NCI-H1048 (cell line): ENCODE measurements at places on chromosomes 16 and 17.

GRCh38 chr17:75428543-75429469 lies 23.3 kb upstream of the GRB2 start:
- DNase-seq, result no peak

GRCh38 chr17:49146620-49147306 lies 14.2 kb downstream of the B4GALNT2 start:
- no peak for DNase-seq

GRCh38 chr16:66043326-66043725 lies 323.2 kb upstream of the CDH5 start:
- no peak for DNase-seq

- no peak for DNase-seq
Measured at GRCh38 chr17:17503566-17504130, 7.5 kb upstream of the RASD1 start.

DNA sequence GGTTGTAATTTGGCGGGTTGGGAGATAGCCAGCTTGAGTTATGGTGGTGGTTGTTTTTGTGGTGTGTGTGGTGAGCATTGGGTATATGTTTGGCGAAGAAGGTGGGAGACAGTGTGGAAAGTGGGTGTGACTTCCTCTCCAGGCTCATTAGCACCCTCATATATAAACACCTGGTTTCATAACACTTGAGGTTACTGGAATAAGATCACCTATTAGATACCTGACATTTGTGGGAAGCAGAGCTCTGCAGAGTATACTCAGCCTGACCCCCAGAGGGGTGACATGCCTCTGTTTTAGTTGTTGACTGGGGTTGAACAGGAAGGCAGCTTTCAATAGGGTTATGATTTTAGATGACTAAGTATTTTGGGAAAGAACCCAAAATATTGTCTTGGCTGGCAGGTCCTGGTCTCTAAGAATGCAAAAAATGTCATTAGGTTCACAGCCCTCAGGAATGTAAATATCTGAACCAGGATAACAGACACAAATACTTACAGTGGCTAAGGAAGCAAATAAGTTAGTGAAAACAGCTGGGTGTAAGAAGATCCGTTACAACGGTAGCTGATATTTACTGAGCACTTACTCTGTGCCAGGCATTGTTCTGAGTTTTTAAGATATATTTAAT lies 18.3 kb upstream of the EFCAB13 start:
- no peak for DNase-seq

DNA sequence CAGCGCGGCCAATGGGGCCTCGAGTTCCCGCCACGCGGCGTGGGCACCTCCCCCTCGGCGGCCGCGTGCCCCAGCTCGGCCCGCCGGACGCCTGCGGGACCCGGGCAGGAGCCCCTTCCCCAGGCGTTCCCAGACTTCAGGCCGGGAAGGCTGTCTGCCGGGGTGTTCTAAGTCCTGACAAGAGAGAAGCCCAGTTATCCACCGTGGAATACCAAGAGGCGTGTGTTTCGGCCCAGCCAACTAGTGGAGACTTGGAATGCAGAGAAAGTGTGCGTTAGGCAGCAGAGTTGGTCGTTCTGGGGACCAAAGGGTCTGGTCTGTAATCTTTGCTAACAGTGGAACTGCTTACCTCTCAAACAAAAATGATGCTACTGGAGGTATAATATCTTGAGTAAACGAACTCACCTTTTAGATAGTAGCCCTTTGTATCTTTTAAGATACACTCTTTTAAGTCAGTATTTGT lies 251 bp upstream of the HSF5 start:
- DNase-seq, result no peak

DNA sequence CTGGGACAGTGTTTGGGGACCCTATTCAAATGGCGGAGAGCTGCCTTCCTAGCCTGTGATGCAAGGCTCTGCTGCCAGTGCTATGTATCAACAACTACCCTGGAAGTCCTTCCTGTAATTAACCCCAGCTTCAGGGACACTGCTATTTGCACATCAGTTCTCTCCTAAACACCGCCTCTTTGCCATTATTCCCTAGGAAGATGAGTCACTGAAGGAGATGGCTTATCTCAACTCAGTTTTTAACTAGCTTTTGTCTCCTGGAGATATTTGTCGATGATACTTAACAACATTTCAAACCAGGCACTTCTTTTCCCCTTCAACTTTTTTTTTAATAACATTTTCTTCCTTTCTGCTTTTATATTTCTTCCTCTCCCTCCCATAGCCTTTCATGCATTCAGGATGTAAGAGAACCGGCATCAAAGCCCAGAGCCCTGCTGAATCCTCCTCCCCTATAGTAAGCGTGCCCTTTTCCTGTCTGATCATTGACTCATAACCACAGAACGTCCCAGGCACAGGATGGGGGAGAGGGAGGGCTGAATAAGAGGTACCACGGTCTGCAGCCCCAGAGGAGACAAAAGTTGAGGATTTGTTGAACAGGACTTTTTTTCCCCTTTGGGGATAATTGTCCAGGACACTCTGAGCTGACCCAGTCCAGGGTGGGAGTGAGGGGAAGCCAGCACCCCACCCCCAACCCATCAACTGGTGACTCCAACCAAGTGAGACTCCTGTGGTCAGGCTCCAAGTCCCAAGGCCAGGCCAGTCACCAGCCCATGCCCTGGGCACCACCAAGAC lies 387.8 kb upstream of the SALL1 start:
- no peak for DNase-seq

DNA sequence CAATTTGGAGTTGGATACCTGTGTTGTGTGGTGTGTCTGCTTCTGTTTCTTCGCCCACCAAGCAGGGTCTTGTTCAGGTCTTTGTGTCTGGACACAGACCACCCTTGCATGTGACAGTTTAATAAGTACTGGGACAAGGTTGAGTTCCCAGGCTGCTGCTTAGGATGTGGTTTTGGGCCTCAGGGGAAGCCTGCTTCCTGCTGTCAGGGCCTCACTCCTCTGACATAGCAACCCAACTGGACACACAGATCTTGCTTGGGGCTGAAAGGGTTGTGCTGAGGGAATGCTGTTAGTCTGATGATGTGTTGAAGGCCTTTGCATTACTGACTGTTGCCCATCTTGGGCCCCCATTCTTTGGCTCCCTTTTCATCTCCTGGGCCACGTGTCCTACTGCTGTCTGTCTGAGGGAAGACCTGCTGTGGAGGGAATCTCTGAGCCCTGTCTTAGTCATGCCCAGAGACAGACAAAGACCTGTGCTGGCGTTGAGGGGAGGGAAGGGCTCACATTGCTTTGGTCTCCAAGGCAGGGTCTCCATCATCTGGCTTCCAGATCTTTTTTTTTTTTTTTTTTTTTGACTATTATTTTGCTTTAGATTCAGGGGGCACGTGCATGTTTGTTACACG lies 4.7 kb upstream of the TGFB1I1 start:
- DNase-seq, result no peak

- DNase-seq, result no peak
Measured at GRCh38 chr16:30637944-30638343, 12.8 kb upstream of the PRR14 start.

GRCh38 chr16:2009164-2009711 lies 383 bp downstream of the ZNF598 start:
- DNase-seq, result no peak

- DNase-seq, result no peak
Measured at GRCh38 chr17:45946841-45947256, 52.2 kb upstream of the STH start.

- DNase-seq, result no peak
Measured at GRCh38 chr17:59688008-59688407, 19.2 kb downstream of the PTRH2 start.

GRCh38 chr16:46962629-46963028 lies 10.8 kb downstream of the DNAJA2 start:
- DNase-seq, result no peak

DNA sequence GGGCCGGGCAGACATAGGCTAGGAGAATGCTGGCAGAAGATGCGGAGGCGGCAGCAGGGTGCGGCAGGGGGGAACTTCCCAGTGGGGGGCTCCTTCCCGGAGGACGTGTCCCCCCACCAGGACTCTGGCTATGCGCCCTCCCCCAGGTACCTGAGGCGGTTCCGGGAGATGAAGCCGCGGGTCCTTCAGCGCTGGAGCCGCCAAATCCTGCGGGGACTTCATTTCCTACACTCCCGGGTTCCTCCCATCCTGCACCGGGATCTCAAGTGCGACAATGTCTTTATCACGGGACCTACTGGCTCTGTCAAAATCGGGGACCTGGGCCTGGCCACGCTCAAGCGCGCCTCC lies 3.4 kb downstream of the WNK4 start:
- DNase-seq, result no peak

GRCh38 chr17:59372138-59372751 lies 40.8 kb downstream of the YPEL2 start:
- DNase-seq, result no peak

GRCh38 chr17:64410750-64411490 lies 20.3 kb upstream of the PECAM1 start:
- no peak for DNase-seq

DNA sequence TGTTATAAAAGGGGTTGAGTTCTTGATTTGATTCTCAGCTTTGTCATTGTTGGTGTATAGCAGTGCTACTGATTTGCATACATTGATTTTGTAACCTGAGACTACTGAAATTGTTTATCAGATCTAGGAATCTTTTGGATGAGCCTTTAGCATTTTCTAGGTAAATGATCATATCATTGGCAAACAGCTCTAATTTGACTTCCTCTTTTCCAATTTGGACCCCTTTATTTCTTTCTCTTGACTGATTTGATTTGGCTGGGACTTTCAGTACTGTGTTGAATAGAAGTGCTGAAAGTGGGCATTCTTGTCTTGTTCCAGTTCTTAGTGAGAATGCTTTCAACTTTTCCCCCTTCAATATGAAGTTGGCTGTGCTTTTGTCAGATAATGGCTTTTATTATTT lies 45.4 kb downstream of the ITGAM start:
- DNase-seq, result no peak

- no peak for DNase-seq
Measured at GRCh38 chr16:53945996-53946395, 242.0 kb downstream of the FTO start.

DNA sequence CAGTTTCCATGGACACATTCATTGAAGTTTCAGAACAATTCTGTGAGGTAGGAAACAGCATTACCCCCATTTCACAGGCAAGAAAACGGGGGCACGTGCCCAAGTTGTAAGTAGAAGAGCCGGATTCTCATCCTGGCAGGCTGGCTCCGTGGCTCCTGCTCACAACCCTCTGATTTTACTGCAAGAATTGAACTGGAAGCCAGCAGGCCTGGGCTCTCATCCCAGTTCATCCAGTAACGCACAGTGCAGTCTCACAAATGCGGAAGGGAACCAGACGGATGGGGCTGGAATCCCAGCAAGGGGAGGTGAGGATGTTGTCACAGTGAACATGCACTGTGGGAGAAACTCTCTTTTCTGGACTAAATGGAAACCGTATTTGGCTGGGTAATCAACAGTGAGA lies 40.7 kb upstream of the DOC2B start:
- no peak for DNase-seq

GRCh38 chr17:76481071-76481655 lies 13.8 kb downstream of the AANAT start:
- no peak for DNase-seq

DNA sequence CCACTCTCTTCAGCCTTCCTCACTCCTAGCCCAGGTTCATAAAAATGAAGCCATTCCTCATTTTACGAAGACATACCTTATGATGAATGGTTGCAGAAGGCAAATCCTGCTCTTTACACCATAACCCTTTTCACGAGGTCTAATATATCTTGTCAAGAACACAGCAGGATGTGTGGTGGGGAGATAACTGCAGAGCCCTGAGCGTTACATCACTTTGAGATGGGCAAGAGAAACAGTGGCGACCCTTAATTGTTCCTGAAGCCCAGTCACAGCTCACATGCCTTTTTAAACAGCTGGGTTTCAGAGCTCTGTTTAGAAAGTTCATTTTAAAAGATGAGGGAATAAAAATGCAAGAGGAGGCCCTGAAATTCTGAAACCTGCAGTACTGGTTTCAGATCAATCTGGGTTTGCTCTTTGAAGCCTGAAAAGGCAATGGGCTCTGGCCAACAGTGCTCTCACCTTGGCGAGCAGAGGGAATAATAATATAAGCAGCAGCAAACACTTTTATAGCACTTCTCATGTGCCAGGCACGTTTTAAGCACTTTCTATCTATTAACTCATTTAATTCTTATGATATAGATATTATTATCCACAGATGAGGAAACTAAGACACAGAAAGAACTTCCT lies 2.9 kb downstream of the FAM117A start:
- no peak for DNase-seq

- DNase-seq, result no peak
Measured at GRCh38 chr16:3013491-3013951, 798 bp downstream of the CLDN9 start.

DNA sequence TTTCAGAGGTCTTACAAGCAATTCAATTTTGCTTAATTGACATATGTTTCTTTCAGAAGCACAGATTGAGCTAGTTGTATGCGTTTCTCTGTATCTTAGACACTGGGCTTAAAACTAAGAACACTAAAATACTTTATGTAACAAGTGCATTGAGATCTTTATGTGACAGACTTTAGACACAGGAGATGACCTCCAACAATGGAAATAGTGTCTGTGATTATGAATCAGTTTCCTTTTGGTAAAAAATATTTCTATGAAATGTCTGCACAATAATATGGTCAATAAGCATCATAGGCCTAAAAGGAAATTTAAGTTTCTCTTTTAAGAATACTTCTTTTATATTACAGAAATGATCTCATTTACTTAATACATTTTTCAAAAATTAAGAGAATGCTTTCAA lies 153.2 kb downstream of the SKAP1 start:
- no peak for DNase-seq

DNA sequence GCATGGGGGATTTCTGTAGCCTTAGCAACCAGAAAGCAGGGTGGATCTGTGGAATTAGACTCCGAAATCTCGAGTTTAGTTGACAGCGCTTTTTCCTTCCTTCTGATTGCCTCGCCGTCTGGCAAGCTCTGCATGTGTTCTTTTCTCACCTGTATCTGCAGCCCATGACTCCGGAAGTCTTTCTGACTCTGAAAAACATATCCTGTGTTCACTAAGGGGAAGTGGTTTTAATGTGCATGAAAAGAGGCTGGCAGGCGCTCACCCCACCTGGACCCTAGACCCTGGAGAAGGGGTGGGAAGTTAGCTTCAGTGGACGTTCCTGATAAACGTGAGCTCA lies 158.5 kb downstream of the RPTOR start:
- no peak for DNase-seq

DNA sequence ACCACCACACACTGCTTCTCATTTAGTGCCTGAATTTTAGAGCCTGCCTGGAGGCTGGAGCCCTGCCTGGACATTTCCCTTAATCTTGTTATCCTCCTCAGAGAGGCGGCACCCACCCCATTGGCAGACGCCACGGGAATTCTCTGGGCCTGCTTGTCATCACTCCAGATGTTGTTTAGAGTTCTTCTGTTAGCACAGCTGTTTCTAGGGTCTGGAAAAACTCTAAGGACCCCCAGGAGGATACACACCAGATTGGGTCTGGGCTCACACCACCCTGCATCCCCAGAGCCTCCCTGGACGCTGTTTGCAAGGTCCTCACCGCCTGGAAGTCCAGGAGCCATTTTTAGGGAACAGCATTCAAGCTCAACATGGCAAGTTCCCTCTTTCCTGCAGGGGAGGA lies 565 bp upstream of the XAF1 start:
- no peak for DNase-seq

GRCh38 chr17:17466511-17466910 lies 10.3 kb upstream of the MED9 start:
- DNase-seq, result no peak

- DNase-seq, result no peak
Measured at GRCh38 chr17:75810216-75810615, 25.6 kb downstream of the UNK start.
